ENCODE measurements at places on chromosomes 4 and X.

DNA sequence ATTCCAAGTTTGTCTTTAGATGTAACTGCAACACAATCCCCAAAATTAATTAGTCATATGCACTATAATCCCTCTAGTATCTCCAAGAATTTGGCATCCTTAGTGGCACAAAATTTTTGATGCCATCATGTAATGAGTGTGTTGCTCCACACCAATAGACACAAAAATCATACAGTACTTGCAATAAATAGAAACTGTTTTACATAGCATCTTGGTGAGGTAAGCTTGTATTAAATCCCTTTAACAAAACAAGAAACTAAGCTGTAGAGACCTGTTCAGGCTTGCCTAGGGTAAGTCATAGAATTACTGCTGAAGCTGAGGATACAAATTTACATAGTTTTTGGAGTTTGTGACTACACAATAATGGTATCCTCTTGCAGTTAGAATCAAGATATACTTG lies 64.5 kb upstream of the PRSS12 start:
- DNase-seq, result no peak

- DNase-seq, result no peak
These were observed 654.9 kb upstream of the HTR2C start for GRCh38 chrX:113929004-113929403.

- DNase-seq, result no peak
These were observed 7.3 kb upstream of the ARHGAP10 start for GRCh38 chr4:147724468-147725201.

GRCh38 chr4:80446664-80447063 lies 111.1 kb downstream of the CFAP299 start:
- DNase-seq, result no peak

DNA sequence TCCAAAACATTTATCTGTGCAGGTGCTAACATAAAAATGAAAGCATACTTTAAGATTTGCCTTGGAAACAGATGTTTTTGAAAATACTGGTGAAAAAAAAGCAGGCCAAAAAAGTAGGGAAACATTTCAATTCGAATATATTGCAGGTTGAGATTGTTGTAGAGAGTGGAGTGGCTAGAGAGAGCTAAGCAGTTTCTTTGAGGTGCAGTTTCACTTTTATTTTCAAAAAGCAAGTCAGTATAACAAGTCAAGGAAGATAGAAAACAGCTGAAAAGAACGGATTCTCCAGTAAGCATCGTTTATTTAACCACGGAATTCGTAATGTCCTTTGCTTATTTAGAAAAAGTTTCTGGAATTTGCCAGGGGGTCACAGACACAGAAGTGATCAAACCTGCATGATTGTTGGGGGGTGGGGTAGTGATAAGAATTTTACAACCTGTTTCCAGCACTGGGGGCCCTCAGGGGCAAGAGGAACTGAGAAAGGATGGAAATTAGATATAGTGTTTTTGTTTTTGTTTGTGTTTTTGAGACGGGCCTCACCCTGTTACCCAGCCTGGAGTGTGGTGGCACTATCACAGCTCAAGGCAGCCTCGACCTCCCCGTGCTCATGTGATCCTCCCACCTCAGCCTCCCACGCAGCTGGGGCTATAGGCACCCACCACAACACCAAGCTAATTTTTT lies 175.0 kb downstream of the TENM3 start:
- DNase-seq, result no peak

GRCh38 chr4:171441300-171441941 lies 371.8 kb upstream of the GALNTL6 start:
- no peak for DNase-seq

- no peak for DNase-seq
These were observed 97.8 kb downstream of the ZNF674 start for GRCh38 chrX:46447384-46447783.

- DNase-seq, result no peak
These were observed 16.0 kb downstream of the LRBA start for GRCh38 chr4:150999086-150999485.

DNA sequence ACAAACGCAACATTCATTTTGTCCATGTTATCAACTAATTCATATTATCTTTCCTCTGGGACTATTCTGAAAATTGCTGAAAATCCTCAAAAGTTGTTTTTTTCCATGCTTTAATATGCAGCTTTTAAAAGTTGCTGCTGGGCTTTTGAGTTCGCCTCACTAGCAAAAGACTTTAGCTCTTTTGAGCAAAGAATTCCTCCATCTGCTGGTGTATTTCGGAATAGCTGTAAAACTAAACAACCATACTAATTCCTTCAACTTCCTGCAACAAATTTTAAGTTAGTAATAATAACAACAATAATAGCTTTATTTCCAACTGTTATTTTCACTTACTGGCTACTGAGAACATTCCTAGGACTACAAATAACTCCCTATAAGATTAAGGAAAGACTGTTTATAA lies 124.5 kb upstream of the PLAC1 start:
- DNase-seq, result no peak

- DNase-seq, result no peak
These were observed 528 bp upstream of the SLC25A4 start for GRCh38 chr4:185142564-185142911.

- no peak for DNase-seq
These were observed 461 bp downstream of the FBXW7 start for GRCh38 chr4:152535360-152535902.

- DNase-seq, result no peak
These were observed 5.1 kb upstream of the PJA1 start for GRCh38 chrX:69170319-69170718.

DNA sequence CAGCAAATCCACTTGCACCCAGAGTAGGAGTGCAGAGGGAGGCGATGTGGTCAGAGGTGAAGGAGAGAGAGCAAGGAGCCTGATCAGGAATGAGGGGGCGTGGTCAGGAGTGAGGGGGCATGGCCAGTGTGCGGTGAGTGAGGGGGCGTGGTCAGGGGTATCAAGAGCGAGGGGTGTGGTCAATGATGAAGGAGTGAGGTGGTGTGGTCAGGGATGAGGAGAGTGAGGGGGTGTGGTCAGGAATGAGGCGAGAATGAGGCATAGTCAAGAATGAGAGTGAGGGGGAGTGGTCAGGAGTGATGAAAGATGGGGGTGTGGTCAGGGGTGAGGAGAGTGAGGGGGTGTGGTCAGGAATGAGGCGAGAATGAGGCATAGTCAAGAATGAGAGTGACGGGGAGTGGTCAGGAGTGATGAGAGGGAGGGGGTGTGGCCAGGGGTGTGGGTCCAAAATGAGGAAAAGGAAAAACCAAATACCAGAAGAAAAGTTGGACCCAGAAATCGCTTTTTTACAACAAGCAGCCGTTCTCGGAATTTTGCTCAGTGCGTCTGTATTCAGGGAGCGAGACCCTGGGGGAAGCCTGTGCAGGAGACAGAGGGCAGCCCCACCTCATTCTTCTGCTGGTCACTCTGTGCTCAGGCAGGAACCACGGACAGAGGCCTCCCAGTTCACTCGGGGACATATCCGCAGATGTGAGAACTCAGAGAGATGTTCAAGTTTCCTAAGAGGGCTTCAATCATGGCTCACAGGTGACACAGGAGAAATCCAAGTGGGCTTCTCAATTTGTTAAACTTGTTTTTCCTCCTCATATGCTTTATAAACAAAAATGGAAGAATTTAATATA lies 47.5 kb downstream of the MAGEA1 start:
- no peak for DNase-seq

DNA sequence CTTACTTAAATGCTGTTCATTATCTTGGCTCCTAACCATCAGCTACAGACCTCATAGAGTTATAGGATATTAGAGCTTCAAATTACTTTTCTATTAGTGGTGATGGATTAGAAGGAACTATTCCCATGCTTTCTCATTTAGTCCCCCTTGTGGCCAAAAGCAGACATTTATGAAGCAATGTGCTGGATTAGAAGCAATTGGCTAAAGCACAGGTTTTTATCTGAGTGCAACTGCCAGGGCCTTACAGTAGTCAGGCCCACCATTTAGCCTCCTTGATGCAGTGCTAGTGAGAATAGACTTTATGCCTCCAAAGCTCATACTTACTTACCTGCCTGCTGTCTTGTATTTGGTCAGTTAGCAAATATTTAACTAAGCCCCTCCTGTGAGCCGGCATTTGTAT lies 93.0 kb downstream of the TSPAN7 start:
- no peak for DNase-seq

GRCh38 chrX:149037281-149037870 lies 467.7 kb downstream of the IDS start:
- no peak for DNase-seq

DNA sequence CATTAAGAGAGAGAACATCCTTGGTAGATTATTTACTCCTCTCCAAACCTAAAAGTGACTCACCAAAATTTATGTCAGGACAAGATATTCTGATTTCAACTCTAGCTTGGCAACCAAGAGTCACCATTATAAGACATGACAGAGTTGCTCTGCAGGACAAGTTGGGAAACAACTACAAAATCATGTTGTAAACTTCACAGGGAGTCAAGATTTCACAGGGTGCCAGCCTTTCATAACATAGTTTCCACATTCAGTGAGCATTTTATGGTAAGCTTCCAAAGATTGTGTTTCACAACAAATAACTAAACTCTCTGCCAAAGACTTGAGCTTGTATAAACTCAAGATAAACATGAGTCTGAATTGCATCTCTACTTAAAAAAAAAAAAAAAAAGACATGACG lies 121.0 kb upstream of the DIAPH2 start:
- DNase-seq, result no peak
